ENCODE measurements at places on chromosomes 3 and 15. TPM values are rescaled to one million over a fixed set of nuclear protein-coding genes. Genes with fewer than 3 reads are reported as not detected.

Gene ANKUB1
- total RNA-seq, result not detected

Gene CCRL2
- not detected for total RNA-seq

DNA sequence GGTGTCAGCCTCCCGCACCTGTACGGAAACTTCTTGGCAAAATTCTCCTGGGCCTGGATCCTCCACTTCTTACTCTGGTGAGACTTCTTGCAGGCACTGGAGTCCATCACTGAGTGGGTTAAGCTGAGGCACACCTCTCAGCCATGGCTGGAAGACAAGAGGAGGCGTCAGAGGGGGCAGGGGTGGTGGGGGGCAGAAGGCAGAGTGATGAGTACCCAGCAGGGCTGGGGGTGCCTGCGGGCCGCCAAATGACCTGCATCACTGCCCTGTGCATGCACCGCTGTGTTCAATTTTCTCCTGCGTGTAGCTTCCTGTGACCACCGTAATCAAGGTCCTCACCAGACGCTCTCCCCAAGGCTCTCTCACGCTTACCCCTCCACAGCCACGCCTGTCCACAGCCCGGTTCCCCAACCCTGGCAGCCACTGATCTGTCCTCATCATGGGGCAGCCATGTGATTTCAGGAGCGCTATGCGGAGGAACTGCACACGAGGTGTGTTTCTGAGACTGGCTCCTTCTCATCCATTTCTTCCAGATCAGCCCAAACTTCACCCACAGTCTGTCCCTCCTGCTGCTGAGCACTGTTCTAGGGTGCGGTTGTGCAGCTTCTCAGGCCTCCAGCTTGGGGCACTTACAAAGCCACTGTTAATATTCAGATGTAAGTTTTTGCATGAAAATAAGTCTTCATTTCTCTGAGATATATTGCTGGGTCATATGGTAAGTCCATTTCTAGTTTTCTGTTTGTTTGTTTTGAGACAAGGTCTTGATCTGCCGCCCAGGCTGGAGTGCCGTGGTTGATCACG lies 5.2 kb downstream of the C3orf22 start:
- no peak for DNase-seq

Gene CCR9
- total RNA-seq, result not detected

- peak; percentile 59 for DNase-seq
Observed at GRCh38 chr15:84035399-84035766, 200.2 kb upstream of the GOLGA6L4 start.

GRCh38 chr3:193983846-193984818 lies 151.8 kb upstream of the HES1 start:
- no peak for DNase-seq

- DNase-seq, result no peak
Observed at GRCh38 chr15:88100181-88100580, 156.4 kb downstream of the NTRK3 start.

- DNase-seq, result peak; percentile 42
Observed at GRCh38 chr15:58383876-58384275, 47.9 kb upstream of the LIPC start.

GRCh38 chr3:140316868-140317400 lies 360.9 kb upstream of the TRIM42 start:
- DNase-seq, result no peak

- no peak for DNase-seq
Observed at GRCh38 chr3:133742351-133743091, 3.7 kb upstream of the TF start.

Gene MYO9A
- 30.1 TPM for total RNA-seq

DNA sequence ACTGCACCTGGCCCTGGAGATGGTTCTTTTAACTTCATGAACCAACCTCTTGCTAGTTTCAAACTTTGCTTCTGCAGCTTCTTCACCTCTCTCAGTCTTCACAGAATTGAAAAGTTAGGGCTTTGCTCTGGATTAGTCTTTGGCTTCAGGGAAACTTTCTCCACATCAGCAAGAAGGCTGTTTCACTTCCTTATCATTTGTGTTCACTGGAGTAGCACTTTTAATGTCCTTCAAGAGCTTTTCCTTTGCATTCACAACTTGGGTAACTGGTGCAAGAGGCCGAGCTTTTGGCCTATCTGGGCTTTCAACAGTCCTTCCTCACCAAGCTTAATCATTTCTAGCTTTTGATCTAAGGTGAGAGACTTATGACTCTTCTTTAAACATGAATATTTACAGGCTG lies 15.7 kb upstream of the TM2D3 start:
- DNase-seq, result no peak

GRCh38 chr3:37812499-37812896 lies 49.2 kb upstream of the CTDSPL start:
- no peak for DNase-seq

DNA sequence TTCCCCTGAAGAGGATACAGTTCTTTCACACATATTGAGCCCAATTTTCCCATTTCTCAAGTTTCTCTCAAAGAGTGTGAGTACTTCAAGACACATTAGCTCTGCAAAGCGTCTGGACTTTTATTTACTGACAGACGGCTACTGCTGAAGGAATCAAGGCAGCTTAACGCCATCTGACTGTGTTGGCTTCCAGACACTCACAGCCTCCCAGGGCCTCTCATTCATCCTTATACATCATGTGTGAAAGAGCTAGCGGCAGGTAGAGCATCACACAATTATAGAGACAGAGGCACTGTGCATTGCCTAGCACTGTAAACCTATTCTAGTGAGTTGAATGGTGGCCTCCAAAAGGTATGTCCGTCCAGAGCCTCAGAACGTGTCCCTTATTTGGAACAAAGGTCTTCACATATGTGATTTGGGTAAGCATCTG lies 284.1 kb upstream of the STT3B start:
- DNase-seq, result no peak

Gene CASR
- not detected for total RNA-seq

GRCh38 chr3:169699536-169700050 lies 36.1 kb upstream of the MECOM start:
- DNase-seq, result no peak

Gene ZBTB47
- 4.4 TPM for total RNA-seq

- no peak for DNase-seq
Observed at GRCh38 chr3:162540421-162540820, 1043.8 kb downstream of the OTOL1 start.

Gene ARGFX
- not detected for total RNA-seq

- no peak for DNase-seq
Observed at GRCh38 chr3:187136936-187137335, 2.4 kb downstream of the RPL39L start.

Gene PYGO1
- 6.8 TPM for total RNA-seq

DNA sequence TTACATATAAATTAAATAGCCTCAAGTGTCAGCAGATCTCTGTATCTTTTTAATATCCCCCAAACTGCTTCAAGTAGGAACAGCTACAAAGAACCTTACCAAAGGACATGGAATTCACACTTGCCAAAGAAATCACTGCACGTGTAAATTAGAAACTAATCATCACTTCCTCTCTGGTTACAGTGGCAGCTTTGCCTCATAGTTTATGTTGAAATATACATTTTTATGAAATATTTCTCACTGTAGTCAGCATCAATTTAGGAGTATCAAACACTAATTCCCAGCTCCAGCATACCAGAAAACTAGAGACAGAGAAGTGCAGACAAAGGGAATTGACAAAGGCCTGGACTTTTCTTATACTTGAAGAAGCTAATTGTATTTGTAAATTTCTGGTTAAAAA lies 260.9 kb downstream of the TIGIT start:
- DNase-seq, result no peak

- DNase-seq, result no peak
Observed at GRCh38 chr3:59563966-59564365, 514.1 kb upstream of the CFAP20DC start.

DNA sequence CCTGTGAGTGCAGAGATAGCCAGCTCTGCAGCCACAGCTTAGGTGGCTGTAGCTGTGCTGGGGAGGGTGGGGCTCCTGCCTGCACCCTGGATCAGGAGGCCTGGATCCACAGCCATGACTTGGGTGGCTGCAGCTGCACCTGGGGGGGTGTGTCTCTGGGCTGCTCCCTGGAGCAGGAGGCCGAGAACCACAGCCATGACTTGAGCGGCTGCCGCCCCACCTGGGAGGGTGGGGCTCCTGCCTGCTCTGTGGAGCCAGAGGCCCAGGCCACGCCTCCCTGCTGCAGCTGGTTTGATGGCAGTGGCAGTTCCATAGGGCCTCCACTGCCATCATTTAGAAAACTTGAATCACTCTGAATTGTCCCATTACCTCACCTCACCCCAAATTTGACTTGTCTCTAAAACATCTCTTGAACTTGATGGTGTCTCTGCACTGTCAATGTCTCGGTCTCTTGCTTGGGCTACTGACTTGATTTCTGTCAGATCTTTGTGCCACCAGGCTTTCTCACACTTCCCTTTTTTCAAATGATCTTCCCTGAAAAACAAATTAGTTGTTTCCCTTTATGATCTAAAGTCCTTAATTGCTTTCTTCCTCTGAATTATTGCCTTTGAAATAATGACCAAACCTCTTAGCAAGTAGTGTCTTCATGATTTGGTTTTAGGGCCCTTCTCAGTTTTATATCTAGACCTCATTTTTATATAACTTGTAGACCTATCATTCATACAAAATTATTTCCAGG lies 313.2 kb upstream of the MME start:
- DNase-seq, result no peak

GRCh38 chr3:31929826-31930502 lies 51.1 kb downstream of the OSBPL10 start:
- DNase-seq, result no peak

DNA sequence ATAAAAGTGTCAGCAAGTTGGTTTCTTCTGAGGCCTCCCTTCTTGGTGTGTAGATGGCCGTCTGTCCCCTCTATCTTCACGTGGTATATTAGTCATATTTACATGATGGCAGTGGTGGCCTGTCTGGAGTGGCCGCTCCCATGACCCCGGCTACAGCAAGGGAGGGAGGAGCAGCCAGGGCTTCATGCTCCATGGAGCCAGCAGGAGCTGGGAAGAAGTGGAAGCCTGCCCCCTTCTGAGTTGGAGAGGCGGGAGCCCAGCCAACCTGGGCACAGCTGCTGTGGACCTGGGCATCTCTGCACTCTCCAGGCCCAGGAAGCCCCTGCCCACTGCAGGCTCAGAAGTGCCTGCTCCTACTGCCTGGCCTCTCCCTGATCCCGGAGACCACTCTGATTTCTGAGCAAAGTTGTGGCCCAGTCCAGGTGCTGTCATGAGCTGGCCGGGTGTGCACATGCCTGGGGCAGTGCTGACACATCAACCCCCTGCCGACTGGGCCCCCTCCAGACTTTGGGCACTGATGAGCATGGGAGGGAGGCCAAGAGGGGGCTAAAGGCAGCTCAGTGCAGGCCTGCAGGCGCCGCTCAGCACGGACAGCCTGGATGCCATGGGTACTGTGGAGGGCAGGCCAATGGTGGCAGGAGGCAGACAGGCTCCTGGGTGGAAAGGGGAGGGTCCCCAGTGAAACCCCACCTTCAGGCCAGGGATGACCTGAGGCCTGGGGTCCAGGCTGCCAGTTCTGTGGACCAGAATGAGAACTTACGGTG lies 84.8 kb downstream of the SERPINI1 start:
- DNase-seq, result no peak

DNA sequence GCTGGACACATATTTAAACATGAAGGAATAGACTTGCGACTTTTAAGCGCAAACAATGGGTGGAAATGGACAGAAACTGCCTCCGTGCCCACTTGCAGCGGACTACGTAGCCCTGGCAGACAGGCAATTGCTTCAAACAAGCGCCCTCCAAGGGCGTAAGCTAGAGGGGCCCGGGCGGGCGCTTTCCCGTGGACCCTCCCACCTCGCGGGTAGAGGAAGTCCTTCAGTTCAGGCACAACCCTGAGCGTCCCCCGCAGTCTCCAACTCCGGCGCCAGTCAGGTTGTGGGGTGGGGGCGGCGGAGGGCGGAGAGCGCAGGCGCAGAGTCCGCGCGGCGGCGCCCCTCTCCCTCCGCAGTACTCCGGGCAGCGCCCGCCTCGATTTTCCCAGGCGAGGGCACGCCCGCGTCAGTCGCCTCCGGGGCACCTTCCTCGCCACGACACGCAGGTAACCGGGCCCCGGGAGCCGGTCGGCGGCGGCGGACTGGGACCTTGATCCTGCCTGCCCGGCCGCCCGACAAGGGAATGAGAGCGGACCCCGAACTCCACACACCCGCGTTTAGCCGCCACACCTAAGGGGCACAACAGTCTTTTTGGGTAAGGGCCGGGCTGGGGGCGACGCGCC lies at the start of gene SLC35G2:
TSS of gene SLC35G2 (plus strand) at position 358 of the 623 bp plus-strand sequence. CDS start 35,335 bp downstream, outside the sequence.
- DNase-seq, result peak; percentile 90

DNA sequence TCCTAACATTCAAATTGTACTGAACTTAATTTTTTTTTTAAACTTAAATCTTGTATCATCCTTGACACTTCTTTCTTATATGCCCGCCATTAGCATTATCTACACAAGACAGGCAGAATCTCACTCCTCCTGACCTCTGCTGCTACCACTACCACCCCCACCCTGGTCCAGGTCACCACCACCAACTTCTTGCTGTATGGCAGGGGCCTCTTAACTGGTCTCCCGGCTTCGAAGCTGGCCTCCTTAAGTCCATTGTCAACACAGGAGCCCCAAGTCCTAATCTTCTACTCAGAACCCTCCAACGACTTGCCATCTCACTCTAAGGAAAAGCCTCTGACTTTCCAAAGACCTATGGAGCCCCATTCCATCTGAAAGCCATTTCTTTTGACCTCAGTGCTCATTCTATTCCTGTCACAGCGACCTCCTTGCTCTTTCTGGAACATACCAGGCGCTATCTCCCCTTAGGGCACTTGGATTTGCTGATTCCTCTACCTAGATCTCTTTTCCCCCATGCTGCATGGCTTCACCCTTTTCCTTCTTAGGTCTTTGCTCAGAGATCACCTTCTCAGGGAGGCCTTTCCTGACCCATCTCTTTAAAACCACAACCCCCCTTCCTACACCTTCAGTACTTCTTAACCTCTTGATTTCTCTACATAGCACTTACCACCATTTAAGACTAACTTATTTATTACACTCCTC lies 2.6 kb downstream of the PRC1 start:
- DNase-seq, result no peak

DNA sequence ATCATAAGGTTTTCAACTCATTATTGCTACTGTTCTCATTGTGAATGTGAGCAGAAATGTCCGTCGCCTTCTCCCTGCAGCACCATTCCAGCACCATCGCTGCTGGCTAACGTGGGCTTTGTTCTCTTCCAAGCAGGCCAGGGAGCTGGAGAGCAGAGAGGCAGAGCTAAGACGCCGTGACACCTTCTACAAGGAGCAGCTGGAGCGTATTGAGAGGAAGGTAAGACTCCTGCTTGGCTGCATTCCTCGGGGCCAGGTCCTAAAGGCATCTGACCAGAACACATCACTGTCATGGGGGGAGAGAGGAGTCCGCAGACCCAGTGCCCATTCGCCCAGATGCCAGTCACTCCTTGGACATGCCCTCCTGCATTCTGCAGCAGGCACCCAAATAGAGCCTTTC lies 130.4 kb upstream of the PLXNA1 start:
- DNase-seq, result no peak

Gene PLSCR5
- not detected for total RNA-seq

Measured in A673 (cell line).